ENCODE measurements at places on chromosomes 5 and 9.

GRCh38 chr5:140073296-140073695, 30.2 kb upstream of the NRG2 start:
- no peak for DNase-seq

- no peak for DNase-seq
Observed at GRCh38 chr5:97568382-97568781, 385.3 kb upstream of the RIOK2 start.

- DNase-seq = no peak
Observed at GRCh38 chr9:13324988-13325387, 45.5 kb upstream of the MPDZ start.

- no peak for DNase-seq
Observed at GRCh38 chr9:106697750-106698502, 165.0 kb upstream of the ZNF462 start.

DNA sequence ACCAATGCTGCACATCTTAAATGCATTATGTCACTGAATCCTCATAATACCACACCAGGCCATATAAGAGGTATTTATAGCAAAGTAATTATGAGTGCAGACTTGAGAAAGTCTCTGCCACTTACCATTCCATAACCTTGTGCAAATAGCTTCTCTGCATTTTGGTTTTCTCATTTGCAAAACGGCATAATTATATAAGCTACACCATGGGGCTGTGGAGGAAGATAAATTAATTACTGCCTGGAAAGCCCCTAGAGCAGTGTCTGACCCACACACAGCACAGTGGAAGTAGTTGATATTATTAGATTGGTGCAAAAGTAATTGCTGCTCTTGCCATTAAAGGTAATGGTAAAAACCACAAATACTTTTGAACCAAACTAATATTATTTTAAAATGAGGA, 9.5 kb upstream of the IL9 start:
- no peak for DNase-seq

DNA sequence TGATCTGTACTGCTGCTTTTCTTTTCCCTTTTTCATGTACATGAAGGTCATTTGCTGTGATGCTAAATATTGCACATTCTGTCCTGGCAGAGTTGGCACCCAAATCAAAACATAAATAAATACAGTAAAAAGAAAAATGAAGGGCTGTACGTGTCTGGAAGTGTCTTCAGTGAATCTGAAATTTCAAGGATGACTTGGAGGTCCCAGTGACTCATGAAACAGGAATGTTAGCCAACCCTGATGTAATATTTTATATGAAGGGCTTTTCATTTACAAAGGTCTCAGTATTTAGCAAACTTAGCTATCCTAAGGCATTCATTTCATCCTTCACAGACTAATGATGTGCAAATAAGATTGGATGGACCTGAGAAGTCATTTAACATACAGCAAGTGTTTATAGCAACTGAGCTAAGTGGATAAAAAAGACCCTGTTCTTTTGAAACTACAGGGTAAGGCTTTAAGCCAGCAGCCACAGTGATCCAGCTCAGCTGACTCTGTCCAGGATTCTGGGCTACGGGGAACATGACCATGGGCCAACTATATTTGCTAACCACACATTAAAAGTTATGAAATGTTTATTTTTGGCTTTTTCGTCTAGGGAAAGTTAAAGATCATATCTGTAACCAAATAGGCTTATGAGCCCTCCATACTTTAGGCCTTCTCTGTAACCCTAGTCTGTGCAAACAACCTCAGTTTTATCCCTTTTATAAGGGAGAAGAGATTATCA, 104.0 kb upstream of the DMRTA1 start:
- no peak for DNase-seq

- DNase-seq = no peak
Observed at GRCh38 chr9:96777426-96777864, 442 bp downstream of the ZNF510 start.

GRCh38 chr5:83914662-83915418, 194.2 kb upstream of the HAPLN1 start:
- DNase-seq = no peak

DNA sequence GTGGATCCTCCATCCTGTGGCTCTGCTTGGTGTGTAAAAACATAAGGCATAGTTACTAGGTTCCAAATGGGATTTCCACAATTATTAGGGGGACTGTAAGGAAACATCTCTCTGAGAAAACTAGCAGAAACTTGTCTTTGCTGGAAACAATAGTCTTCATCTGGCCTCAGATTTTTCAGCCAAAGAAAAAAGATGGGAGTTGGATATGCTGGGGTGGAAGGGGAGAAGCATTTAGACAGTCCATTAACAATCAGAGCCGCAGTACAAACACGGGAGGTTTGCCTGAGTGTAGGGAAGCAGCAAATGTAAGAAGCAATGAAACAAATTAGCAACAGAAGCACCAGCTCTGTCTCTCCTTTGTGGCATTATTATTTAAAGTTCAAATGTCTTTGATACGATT, 402.7 kb upstream of the ZNF608 start:
- no peak for DNase-seq

GRCh38 chr9:84304166-84304565, 36.4 kb downstream of the SLC28A3 start:
- DNase-seq = no peak

DNA sequence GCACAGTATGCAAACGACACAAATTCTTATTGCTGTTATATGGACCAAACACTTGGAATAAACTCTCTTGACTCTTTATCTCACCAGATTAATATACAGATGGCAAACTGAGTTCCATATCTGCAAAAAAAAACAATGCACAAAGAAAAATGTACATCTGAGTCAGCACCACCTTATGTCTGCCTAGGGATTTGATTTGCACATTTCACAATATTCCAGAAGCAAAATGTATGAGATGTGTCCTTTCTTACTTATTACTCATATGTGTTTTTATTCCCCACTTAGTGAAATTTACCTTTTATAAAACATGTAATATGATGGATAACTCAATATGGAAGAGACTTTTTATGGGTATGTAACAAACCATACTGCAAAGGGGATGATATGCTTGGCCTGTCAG, 236.9 kb downstream of the GLIS3 start:
- DNase-seq = no peak
